Umbilical cord (tissue), 2 donors: ENCODE measurements at places on chromosomes 1 and 21. TPM values are rescaled to one million over a fixed set of nuclear protein-coding genes. Genes with fewer than 3 reads are reported as not detected.

LCE1B gene
- not detected for total RNA-seq

DNA sequence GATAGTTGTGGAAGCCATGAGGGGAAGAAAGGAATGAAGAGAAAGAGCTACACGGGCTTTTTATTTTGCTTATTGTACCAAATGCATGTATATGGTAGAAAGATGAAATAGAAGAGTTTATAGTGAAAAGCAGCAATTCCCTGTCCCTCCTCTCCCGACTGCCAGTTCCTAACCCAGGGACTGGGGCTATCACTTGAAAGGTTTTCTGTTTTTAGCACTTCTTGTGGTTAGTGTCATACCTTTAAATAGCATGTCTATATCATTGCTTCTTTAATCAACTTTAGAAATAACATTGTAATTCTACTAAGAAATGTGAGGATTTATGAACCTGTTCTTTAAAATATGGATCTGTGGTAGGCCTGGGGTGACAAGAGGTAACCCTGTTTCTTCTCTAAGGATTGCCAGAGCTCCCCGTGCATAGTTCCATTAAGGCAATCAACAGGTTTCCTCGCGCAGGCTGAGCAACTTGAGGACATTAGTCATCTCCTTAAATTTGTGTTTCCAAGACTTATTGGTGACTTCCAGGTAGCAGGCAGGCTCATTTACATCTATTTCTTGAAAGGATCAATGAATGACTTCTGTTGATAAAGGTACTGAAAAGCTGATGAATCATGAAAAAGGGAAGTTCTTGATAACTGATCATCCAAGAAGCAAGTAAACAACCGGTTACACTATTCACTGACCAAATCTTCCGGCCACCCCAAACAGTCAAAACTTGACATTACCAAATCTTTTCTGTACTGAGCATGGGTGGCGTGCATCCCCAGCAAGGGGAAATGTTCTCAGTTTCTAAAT is 37.8 kb upstream of the S1PR1 start:
- DNase-seq: no peak

COL24A1 gene
- total RNA-seq: 7.5 TPM

DNA sequence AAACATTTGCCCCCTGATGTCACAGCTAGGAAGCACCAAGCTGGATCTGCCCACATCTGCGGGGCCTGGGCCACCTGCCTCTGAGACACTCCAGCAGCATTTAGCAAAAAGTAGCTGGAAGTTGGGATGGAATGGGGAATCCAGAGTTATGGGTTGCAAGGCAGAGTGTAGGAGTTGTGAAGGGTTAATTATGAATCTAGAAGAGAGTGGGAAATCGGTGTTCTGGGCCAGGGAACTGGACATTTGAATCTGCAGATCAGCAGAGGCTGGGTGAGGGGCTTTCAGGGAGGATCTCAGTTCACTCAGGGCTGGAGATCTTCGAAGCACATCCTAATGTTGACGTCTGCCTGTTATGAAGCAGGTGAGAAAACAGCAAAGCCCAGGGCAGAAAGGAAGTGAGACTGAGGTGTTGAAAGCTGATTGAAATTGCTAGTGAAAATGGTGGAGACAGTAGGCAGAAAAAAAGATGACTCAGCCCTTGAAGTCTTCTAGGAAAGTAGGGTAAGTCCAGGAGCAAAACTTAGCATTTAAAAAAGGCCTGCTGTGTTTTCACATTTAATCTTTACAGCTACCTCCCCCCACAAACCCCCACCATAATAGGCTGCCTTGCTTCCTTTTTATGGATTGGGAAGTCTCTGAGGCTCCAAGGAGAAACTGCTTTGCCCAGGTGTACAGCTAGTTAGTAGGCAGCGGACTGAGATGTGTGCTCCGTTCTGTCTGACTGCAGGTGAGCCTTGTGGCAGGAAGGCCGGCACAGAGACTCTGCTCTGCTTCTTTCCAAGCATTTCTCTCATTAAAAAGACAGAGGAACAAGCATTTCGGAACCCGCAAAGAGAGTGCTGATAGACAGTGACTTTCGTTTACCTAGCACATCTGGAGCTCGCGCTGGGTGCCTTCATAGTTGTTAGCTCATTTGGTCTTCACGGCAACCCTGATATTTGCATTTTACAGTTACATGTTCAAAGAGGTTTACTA is 7.2 kb downstream of the VANGL1 start:
- DNase-seq: no peak

DNA sequence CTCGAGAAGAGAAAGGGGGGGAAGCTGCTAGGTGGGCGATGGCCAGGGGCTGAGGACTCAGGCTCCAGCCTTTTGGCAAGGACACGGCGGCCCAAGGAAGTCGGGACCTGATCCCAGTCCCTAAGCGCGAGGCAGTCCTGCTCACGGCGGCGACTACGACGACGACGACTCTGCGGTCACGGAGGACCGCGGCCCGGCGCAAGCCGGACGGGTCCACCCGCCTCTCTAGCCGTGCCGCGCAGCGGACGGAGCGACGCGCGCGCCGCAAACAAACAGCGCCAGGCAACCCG is 401 bp downstream of the WNT9A start:
- DNase-seq: no peak
